A375 (cell line): ENCODE measurements at places on chromosomes 3 and 15. TPM values are rescaled to one million over a fixed set of nuclear protein-coding genes. Genes with fewer than 3 reads are reported as not detected.

Gene HGD
- 0.15 TPM in 1 of 2 replicates, not detected in the other for total RNA-seq

Gene SUSD5
- total RNA-seq, result 5.1 and 9.7 TPM in 2 replicates

Gene CBLB
- total RNA-seq, result 12.9 and 14.0 TPM in 2 replicates

Gene DLL4
- 0.21 TPM in 1 of 2 replicates, not detected in the other for total RNA-seq

Gene GOLGA6L4
- total RNA-seq, result 0.21 and 0.83 TPM in 2 replicates

Gene KLHL18
- 16.4 and 34.8 TPM in 2 replicates for total RNA-seq

Gene CHST13
- 0.05 and 0.83 TPM in 2 replicates for total RNA-seq

Gene ITIH1
- not detected in 2 replicates for total RNA-seq

Gene TTC23
- 11.4 and 11.6 TPM in 2 replicates for total RNA-seq

Gene IQCH
- total RNA-seq, result 3.2 and 4.8 TPM in 2 replicates

Gene CLDN18
- total RNA-seq, result not detected in 2 replicates

Gene LEKR1
- total RNA-seq, result 0.80 and 1.2 TPM in 2 replicates

Gene HRG
- not detected in 2 replicates for total RNA-seq

Gene CLDN11
- total RNA-seq, result 0.19 TPM in 1 of 2 replicates, not detected in the other

Gene MKRN3
- total RNA-seq, result 9.4 and 13.0 TPM in 2 replicates

Gene SLC22A14
- 0.29 TPM in 1 of 2 replicates, not detected in the other for total RNA-seq

Gene NPAP1
- total RNA-seq, result under 0.01 TPM in 1 of 2 replicates, not detected in the other

Gene BTLA
- not detected in 2 replicates for total RNA-seq

Gene CHL1
- 0.04 and 0.13 TPM in 2 replicates for total RNA-seq

Gene SNTN
- not detected in 2 replicates for total RNA-seq

Gene RTP3
- 0.08 TPM in 1 of 2 replicates, not detected in the other for total RNA-seq

Gene CYP8B1
- total RNA-seq, result 0.11 TPM in 1 of 2 replicates, not detected in the other

Gene MINAR1
- 1.0 and 1.1 TPM in 2 replicates for total RNA-seq

Gene NEK10
- total RNA-seq, result 1.1 and 1.9 TPM in 2 replicates

Gene NDN
- total RNA-seq, result 23.5 and 24.9 TPM in 2 replicates

Gene PAK6
- 0.64 and 0.91 TPM in 2 replicates for total RNA-seq

Gene LDHAL6B
- total RNA-seq, result not detected in 2 replicates

Gene RETNLB
- not detected in 2 replicates for total RNA-seq

Gene NAALADL2
- total RNA-seq, result 1.2 and 2.1 TPM in 2 replicates

Gene LRRC58
- total RNA-seq, result 25.5 and 26.5 TPM in 2 replicates

Gene ZDHHC23
- total RNA-seq, result 3.3 and 3.4 TPM in 2 replicates

Gene XXYLT1
- total RNA-seq, result 10.6 and 11.0 TPM in 2 replicates

Gene GP5
- not detected in 2 replicates for total RNA-seq

Gene SNURF
- total RNA-seq, result 21.7 and 38.5 TPM in 2 replicates

Gene PLAAT1
- 1.2 and 1.5 TPM in 2 replicates for total RNA-seq

Gene CEMIP
- 68.8 and 72.7 TPM in 2 replicates for total RNA-seq

Gene SH2D7
- not detected in 2 replicates for total RNA-seq

Gene SNX22
- total RNA-seq, result 0.88 and 1.9 TPM in 2 replicates

Gene HTR3E
- total RNA-seq, result not detected in 2 replicates

Gene TMEM39A
- total RNA-seq, result 33.5 and 48.4 TPM in 2 replicates

Gene KLF15
- total RNA-seq, result 5.8 and 8.3 TPM in 2 replicates

Gene SLC24A1
- 5.5 and 8.8 TPM in 2 replicates for total RNA-seq

Gene BAHD1
- total RNA-seq, result 9.8 and 12.5 TPM in 2 replicates

Gene DCLK3
- total RNA-seq, result not detected in 2 replicates

Gene PYGO1
- 3.0 and 4.8 TPM in 2 replicates for total RNA-seq

Gene ACTL6A
- total RNA-seq, result 71.8 and 75.1 TPM in 2 replicates
